ENCODE measurements at places on chromosomes 4 and X.

- DNase-seq: no peak
Measured at GRCh38 chr4:111776561-111776960, 368.7 kb upstream of the FAM241A start.

GRCh38 chr4:66955784-66956183, 589.5 kb downstream of the CENPC start:
- no peak for DNase-seq

DNA sequence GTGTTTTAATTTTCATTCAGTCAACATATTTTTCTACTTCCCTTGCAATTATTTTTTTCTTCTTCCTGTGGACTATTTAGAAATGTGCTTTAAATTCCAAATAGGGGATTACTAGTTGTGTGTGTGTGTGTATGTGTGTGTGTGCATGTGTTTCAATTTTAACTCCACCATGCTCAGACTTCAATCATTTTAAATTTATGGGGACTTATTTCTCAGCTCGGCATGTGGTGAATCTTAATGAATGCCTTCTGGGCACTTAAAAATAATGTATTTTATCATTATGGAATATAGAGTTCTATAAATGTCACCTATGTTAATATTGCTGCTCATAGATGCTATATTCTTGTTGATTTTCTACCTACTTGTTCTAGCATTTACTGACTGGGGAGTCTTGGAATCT, 465.6 kb upstream of the PRKX start:
- no peak for DNase-seq

DNA sequence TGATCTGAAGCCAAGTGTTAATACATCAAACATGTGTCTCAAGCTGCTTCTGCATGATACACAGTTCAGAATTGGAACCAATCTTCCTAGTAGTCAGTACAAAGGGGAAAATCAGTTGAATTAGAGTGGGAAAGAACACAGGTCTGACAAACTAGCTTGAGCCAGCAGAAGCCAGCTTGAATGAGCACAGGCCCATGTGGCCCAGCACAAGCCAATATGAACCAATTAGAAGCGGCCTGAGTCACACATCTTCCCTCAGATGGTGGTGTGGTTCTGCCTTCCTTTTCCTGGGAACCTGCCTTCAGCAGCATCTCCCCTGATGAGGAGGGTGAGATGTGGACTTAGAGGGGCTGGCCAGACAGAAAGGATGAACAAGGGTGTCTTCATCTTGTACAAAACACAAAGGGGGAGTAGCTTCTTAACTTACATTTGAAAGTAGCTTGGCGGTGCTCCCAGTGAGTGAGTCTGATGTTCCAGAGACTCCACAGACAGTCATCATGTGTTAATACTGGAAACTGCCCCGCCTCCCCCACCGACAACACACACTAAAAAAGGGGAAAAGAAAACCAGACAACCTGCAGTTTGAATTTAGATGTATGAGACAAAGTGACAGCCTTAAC, 72.0 kb downstream of the FRMPD4 start:
- no peak for DNase-seq

- DNase-seq: no peak
Measured at GRCh38 chr4:165515201-165515600, 136.4 kb downstream of the CPE start.
